ENCODE measurements at places on chromosomes 6 and 20.

GRCh38 chr20:11222243-11222642 is 548.4 kb upstream of the JAG1 start:
- DNase-seq, result no peak

DNA sequence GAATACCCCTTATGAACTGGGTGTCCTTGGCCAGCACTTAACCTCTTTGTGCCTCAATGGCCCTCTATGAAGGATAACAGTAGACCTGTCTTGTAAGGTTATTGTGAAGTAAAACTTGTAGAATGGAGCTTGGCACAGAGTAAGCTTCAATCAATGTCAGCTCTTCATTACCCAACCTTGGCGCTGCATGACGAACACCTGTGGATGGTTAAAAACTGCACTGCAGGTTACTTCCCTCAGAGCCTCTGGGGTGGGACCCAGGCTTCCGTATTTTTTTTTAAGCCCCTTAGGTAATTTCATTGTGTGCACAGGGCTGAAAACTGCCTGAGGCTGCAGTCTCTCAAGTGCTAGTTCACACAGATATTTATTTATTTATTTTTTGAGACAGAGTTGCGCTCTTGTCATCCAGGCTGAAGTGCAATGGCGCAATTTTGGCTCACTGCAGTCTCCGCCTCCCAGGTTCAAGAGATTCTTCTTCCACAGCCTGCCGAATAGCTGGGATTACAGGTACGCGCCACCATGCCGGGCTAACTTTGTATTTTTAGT is 42.8 kb upstream of the SLC23A2 start:
- no peak for DNase-seq

DNA sequence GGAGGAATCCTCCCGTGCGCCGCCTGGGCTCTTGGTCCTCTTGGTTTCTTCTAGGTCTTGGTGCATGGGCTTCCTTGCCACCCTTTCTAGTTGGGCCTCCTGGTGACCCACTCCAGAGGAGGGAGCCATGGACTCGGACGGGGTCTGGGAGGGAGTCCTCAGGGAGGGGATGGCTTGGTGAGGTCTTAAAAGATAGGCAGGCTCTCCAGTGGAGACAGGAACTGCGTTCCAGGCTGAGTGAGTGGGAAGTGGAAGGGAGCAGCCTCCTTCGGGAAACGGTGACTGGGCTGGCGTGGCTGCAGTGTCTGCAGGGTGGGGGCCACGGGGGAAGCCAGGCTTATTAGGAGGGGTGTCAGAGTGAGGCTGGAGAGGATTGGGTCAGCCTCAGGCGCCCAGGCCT is 152.8 kb downstream of the GRM4 start:
- no peak for DNase-seq

- DNase-seq, result no peak
Observed at GRCh38 chr6:151482290-151482689, 11.5 kb upstream of the CCDC170 start.

GRCh38 chr20:16694161-16694560 is 35.7 kb upstream of the SNRPB2 start:
- no peak for DNase-seq

GRCh38 chr6:11364971-11365397 is 132.5 kb upstream of the NEDD9 start:
- no peak for DNase-seq

DNA sequence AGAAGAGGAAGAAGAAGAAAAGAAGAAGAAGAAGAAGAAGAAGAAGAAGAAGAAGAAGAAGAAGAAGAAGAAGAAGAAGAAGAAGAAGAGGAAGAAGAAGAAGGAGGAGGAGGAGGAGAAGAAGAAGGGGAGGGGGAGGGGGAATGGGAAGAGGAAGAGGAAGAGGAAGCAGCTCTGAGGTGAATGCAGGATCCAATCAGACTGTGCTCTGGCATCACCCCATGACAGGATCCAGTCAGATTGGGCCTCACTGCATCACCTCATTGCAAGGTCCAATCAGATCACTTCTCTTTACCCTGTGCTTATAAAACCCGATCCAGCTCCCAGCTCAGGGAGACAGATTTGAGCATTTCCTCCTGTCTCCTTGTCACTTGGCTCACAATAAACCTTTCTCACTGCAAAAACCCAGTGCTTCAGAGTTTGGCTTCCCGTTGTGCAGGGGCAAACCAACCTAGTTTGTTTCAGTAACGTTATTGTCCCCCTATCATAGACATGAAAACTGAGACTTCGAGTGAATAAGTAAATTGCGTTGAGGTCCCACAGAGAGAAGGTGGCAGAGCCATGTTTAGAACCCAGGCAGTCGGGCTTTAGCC is 28.6 kb upstream of the YWHAB start:
- DNase-seq, result no peak

DNA sequence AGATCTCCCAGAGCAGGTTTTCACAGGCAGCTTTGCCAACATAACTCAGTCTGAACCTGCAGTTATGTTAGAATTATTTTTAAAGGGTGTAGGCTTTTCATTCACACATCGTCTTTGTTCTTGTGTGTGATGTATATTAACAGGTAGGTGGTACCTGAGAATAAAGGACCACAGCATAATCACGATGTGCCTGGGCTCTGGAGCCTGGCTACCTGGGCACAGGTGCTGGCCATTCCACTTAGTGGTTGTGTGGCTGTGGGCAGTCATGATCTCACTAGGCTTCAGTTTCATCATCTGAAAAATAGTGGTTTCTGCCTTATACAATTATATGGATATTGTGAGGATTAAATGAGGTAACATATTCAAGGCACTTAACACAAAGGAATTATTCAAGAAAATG is 6.4 kb downstream of the CD109 start:
- DNase-seq, result no peak

DNA sequence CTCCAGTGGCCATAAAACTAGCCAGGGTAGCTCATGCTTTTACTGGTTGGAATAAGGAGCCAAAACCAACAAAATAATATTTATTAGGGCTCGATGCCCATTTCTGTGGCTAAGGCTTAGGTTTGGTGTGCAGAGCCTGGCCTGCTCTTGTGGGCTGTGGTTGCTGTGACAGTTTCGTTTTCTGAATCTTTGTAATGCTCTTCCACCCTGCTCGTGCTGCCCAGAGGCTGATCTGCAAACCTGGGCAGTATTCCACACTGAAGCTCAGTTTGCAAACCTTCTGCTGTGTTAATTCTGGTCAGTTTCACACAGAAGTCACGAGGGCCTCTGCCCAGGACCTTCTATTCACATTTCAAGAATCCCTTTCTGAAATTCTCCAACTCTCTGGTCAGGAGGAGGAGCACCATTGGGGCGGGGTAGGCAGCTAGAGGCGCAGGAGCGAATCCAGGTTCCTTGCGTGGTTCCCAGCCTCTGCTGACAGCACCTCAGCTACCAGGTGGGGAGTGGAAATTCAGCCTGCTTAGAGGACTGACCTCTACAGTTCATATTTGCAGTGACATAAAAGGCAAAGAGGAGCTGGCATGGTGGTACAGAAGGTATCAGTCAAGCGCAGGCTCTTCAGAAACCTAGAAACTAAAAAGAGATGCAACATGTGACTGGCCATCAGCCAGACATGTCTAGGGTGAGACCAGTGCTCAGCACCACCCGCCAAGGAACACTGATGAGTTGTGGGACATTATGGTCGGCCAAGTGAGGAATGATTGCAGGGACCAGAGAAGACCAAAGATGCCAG is 14.3 kb upstream of the C20orf144 start:
- DNase-seq, result peak; percentile 83

DNA sequence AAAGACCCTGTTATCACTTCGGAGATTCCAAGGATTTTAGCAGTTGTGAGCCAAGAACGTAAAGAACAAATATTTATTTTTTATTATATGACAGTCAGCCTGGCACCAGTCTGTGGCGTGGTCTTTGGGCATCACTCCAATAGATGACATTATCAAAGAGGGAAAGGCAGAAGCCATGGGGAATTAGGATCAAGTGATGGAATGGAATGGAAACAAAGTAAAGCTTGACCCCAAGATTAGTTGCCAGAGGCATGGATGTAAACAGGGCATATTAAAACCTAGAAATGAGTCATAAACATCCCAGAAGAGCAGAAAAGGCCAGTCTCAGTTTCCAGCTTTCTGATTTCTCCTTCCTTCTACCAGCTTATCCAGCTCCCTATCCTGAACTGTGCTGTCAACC is 11.5 kb downstream of the EIF2S2 start:
- no peak for DNase-seq

- DNase-seq, result no peak
Observed at GRCh38 chr6:109979033-109979921, 1.2 kb downstream of the GPR6 start.

DNA sequence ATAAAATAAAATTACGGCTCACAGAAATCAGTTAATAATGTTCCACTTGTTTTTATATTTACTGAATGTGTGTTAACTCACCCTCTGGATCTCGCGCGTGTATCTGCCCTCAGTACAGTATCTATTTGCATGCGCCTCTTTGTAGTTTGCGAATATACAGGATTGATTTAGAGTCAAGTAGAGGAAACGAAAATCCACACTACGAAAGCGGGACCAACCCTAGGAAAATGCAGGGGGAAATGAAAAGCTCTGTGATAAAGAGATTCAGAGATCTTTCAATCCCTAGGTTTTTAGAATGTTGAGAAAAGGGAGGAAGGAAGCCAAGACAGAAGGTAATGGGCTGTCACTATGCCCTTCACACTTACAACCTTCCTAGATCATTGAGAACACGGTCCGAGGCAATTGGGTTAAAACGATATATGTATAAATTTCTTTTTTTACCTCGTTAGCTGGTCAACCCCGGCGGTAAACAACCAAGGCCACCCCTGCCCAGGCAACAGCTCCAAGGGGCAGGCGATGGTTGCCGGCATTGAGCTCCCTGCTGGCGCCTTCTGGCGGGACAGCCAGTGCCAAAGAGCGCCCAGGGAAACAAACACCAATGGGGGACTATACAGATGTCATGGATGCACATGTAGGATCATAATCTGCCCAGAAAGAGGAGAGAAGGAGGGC is 792 bp upstream of the FUT9 start:
- no peak for DNase-seq

DNA sequence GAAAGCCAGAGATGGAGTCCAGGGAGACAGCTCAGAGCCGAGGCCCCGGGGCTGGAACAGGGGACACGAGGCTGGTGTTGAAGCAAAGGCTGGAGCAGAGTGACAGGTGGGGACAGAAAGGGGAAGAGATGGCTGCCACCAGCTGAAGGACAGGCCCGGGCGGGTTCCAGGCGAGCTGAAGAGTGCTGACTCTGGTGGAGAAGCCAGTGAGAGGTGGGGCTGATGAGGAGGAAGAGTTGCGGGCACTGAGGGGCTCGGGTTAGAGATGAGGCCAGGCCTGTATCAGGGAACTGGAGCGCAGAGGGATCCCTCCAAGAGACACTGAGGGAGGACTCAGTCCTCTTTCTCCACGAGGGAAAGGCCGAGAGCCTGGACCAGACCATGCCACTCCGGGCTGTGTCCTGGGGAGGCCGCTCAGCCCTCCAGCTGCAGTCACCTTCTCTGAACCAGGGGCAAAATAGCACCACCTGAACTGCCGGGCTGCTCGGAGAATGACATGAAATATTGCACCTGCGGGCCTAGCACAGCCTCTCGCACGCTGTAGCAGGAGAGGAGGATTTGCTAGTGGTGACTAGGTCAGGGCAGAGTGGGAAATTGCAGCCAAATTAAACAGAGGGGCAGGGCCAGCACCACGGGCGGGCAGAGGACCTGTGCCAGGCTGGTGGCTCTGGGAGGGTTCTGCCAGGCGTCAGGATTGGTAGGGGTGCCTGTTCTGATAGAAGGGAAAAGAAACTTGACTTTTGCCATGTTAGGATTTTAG is 175.9 kb downstream of the ZDHHC14 start:
- no peak for DNase-seq

GRCh38 chr6:169905041-169905807 is 153.8 kb downstream of the ERMARD start:
- DNase-seq, result peak; percentile 26

DNA sequence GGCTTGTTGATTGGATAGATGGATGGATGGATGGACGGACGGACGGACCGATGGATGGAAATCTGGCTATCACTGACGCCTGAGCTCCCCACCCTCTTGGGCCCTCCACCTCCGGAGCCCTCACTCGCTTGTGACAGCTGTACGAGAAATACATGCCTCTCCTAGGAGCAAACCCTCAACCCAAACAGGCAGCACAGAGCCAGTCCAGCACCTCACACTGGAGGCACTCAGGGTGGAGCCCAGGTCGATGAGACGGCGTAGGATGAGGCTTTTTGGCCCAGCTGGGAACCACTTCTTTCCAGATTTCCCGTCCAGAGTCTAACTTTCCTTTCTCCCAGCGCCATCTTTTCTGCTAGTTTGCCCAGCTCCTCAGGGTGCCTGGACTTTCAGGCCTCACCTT is 2.7 kb upstream of the LY6G5C start:
- DNase-seq, result no peak

DNA sequence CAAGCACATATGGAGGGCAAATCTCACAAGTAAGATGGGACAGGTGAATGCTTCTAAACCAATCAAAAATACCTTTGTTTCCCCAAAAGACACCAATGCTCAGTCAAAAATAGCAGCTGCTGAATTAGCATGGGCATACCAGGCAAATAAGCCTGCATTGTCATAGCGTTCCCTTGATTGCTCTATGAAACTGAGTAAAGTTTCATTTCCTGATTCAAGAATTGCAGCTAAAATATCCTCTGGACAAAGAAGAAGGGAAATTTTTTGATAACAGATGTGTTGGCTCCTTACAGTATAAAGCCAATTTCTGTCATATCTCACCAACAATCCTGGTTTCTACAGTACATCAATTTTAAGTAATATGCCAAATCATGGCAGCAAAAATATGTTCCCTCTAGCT is 3.3 kb upstream of the TMEM14A start:
- DNase-seq, result no peak

DNA sequence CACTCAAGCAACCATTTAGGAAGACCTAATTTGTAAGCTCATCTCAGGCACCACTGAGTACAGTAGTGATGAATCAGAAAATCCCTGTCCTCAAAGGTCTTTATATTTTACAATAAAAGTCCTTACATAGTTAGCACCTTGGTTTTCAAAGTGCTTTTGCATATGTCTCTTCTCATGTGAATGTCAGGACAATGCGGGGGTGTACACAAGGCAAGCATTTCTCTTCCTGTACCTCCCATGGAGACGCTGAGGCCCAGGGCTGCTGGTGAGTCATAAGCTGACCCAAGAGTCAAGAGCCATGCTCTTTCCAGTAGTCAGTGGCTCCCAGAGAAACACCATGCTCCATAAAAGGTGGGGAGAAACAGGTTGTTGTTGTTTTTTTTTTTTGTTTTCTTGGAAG is 174.0 kb downstream of the GJA10 start:
- DNase-seq, result no peak

DNA sequence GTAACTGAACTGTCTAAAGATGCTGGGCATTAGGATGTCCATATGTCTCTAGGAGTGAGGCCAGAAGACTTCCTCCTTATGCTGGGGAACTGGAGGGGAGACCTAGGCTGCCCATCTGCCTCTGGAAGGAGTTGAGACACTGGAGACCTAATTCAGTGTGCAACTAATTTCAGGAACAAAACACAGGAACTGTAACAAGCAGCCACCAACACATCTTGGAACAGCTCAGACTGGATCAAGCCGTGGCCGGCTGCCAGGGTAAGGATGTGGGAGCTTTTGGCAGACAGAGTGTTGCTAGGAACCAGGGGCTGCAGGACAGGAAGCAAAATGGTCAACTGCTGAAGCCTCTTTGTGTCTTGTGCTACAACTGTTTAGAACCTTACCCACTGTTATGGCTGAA is 16.4 kb upstream of the MAS1 start:
- peak; percentile 72 for DNase-seq

- no peak for DNase-seq
Observed at GRCh38 chr20:59259946-59260345, 40.5 kb upstream of the EDN3 start.

- no peak for DNase-seq
Observed at GRCh38 chr6:10196090-10196489, 218.8 kb downstream of the TFAP2A start.
